ENCODE measurements at places on chromosomes 2 and 18. TPM values are rescaled to one million over a fixed set of nuclear protein-coding genes. Genes with fewer than 3 reads are reported as not detected.

SLC19A3 gene
- total RNA-seq = 0.17 TPM

GRCh38 chr2:198873503-198874471 lies 584.0 kb downstream of the SATB2 start:
- DNase-seq = peak; percentile 81

GRCh38 chr2:39524061-39524460 lies 87.0 kb upstream of the MAP4K3 start:
- DNase-seq = no peak

GRCh38 chr2:210635257-210635656 lies 78.9 kb downstream of the CPS1 start:
- no peak for DNase-seq

- peak; percentile 66 for DNase-seq
Measured at GRCh38 chr2:29309090-29310029, 194.1 kb downstream of the CLIP4 start.

- DNase-seq = no peak
Measured at GRCh38 chr2:36404318-36404717, 48.7 kb downstream of the CRIM1 start.

GPR39 gene
- 1.3 TPM for total RNA-seq

DNA sequence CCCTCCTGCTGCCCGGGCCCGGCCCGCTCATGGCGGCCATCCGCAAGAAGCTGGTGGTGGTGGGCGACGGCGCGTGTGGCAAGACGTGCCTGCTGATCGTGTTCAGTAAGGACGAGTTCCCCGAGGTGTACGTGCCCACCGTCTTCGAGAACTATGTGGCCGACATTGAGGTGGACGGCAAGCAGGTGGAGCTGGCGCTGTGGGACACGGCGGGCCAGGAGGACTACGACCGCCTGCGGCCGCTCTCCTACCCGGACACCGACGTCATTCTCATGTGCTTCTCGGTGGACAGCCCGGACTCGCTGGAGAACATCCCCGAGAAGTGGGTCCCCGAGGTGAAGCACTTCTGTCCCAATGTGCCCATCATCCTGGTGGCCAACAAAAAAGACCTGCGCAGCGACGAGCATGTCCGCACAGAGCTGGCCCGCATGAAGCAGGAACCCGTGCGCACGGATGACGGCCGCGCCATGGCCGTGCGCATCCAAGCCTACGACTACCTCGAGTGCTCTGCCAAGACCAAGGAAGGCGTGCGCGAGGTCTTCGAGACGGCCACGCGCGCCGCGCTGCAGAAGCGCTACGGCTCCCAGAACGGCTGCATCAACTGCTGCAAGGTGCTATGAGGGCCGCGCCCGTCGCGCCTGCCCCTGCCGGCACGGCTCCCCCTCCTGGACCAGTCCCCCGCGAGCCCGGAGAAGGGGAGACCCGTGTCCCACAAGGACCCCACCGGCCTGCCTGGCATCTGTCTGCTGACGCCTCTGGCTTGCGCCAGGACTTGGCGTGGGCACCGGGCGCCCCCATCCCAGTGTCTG lies 767 bp downstream of the RHOB start:
- DNase-seq = peak; percentile 49

C1QL2 gene
- total RNA-seq = not detected

RTTN gene
- total RNA-seq = 19.0 TPM

UGT1A3 gene
- total RNA-seq = not detected

- no peak for DNase-seq
Measured at GRCh38 chr2:190794790-190795189, 85.8 kb upstream of the GLS start.

DNA sequence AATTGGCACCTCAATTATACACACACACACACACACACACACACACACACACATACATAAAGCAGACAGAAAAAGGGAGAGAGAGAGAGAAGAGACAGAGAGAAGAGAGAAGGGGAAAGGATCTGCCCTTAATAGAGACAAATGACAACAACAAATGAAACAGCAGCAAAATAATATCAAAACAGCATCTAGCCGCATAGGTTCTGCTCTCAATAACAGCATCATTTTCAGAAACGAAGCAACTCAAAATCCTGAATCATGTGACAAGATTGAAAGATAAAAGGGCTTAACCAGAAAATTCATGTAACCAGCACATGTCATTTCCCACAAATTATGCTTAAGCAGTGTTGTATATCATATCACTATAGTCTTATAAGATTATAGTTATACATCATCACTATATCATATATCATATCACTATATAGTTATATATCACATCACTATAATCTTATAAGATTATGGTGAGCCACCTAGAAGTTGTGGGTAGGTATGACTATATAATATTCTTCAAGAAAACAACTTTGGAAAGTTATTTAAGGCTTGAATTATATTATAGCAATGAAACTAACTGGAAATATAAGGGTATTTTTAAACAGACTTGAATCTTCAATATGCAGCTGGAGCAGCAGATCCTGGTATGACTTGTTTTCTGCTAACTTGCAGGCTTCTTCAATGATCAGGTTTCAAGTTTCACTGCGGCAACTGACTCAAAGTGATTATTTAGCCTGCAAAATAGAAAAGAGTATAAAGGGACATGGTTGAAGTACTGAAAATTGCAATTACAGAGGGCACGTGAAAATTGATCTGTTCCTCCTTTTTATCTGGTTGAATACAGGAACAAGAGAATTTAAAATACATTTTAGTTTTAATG lies 16.1 kb upstream of the VPS54 start:
- peak; percentile 62 for DNase-seq

GRCh38 chr2:71605173-71605641 lies 151.8 kb downstream of the DYSF start:
- DNase-seq = no peak

- no peak for DNase-seq
Measured at GRCh38 chr18:60017371-60017770, 117.6 kb downstream of the PMAIP1 start.

SP140 gene
- total RNA-seq = 0.33 TPM

ADRA2B gene
- total RNA-seq = not detected

DNA sequence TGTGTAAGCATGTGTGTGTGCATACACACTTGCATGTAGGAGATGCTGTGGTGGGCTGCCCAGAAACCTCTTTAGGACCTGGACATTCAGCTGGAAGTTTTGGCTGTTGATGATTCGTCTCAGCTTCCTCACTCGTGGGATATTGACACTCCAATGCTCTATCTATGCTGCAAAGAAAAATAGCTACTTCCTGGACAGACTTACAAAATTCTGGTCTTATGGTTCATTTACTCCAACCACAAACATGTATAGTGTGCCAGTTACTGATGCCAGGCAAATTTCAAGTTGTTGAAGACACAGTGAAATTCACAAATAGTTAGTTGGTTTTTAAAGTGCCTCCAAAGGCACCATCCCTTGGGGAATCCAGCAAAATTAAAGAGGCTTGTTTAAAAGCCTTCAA lies 882.6 kb downstream of the CPS1 start:
- no peak for DNase-seq

FAM237A gene
- total RNA-seq = not detected

PIEZO2 gene
- 6.6 TPM for total RNA-seq

GRCh38 chr18:63161032-63161760 lies 158.4 kb downstream of the BCL2 start:
- peak; percentile 1 for DNase-seq

Measured in fibroblast of lung (primary cell).